A549 treated with Mapracorat at 1 μM for 4 hours (cell line): ENCODE measurements at places on chromosomes 13 and 19. TPM values are rescaled to one million over a fixed set of nuclear protein-coding genes. Genes with fewer than 3 reads are reported as not detected.

The PDE4C gene
- total RNA-seq = 0.24 to 0.49 TPM (median 0.28 TPM) in 4 of 5 replicates, not detected in the other

The LACC1 gene
- total RNA-seq = 2.9 to 3.4 TPM (median 3.1 TPM) in 5 replicates

The GPALPP1 gene
- 8.8 to 13.7 TPM (median 10.9 TPM) in 5 replicates for total RNA-seq

The CNMD gene
- not detected in 5 replicates for total RNA-seq

The GJB2 gene
- total RNA-seq = 0.67 to 0.77 TPM (median 0.74 TPM) in 5 replicates

The FAM83E gene
- total RNA-seq = 0.14 to 0.42 TPM (median 0.22 TPM) in 5 replicates

The GRIK5 gene
- 0.33 to 0.53 TPM (median 0.43 TPM) in 5 replicates for total RNA-seq

The CAPN12 gene
- total RNA-seq = 3.8 to 7.2 TPM (median 6.3 TPM) in 5 replicates

The TNFSF9 gene
- 2.9 to 6.0 TPM (median 4.5 TPM) in 5 replicates for total RNA-seq

The GPR183 gene
- not detected in 5 replicates for total RNA-seq

The AKAP11 gene
- 4.6 to 6.6 TPM (median 6.3 TPM) in 5 replicates for total RNA-seq

The PTPRS gene
- total RNA-seq = 19.7 to 30.8 TPM (median 27.7 TPM) in 5 replicates

The ZNF177 gene
- total RNA-seq = 0.30 to 0.76 TPM (median 0.41 TPM) in 5 replicates

The CYP2S1 gene
- total RNA-seq = 18.9 to 24.2 TPM (median 19.7 TPM) in 5 replicates

The SYT5 gene
- 3.0 to 6.1 TPM (median 4.4 TPM) in 5 replicates for total RNA-seq
